ENCODE measurements at places on chromosomes 2 and 18.

GRCh38 chr2:230012267-230012884, 56.3 kb downstream of the SLC16A14 start:
- DNase-seq = no peak

GRCh38 chr2:127365211-127365643, 22.5 kb downstream of the MAP3K2 start:
- no peak for DNase-seq

DNA sequence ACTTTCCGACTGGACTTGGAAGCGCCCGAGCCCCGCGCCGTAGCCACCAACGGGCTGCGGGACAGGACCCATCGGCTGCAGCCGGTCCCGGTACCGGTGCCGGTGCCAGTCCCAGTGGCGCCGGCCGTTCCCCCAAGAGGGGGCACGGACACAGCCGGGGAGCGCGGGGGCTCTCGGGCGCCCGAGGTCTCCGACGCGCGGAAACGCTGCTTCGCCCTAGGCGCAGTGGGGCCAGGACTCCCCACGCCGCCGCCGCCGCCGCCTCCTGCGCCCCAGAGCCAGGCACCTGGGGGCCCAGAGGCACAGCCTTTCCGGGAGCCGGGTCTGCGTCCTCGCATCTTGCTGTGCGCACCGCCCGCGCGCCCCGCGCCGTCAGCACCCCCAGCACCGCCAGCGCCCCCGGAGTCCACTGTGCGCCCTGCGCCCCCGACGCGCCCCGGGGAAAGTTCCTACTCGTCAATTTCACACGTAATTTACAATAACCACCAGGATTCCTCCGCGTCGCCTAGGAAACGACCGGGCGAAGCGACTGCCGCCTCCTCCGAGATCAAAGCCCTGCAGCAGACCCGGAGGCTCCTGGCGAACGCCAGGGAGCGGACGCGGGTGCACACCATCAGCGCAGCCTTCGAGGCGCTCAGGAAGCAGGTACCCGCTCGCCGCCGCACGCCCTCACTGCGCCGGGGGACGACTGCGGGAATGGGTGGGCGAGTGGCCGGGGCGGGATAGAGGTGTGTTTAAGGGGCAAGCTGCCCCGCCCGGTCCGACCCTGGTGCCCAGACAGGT, 713 bp downstream of the ATOH8 start:
- no peak for DNase-seq

- peak; percentile 36 for DNase-seq
These were observed 51.4 kb downstream of the KIF5C start for GRCh38 chr2:148926291-148926961.

- no peak for DNase-seq
These were observed 33.6 kb downstream of the HPCAL1 start for GRCh38 chr2:10336283-10336682.

DNA sequence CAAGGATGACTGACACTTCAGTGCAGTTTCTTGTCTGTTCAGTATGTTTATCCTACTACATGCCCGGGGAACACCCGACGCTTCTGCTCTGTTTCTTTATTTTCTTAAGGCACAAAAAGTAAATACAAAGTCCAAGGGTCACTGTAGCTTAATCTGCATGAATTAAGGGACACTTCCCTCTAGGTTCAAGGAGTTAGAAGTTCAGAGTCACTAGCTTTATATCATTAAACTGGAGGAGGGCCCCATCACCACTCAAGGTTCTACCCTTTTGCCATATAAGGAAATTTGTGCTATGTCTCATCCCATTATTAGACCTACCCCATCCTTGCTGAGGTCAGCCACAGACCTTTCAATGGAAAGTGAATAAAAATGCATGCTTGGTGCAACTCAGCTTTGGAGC, 27.6 kb upstream of the RMDN2 start:
- no peak for DNase-seq

- peak; percentile 9 for DNase-seq
These were observed 68.7 kb downstream of the MTHFD2 start for GRCh38 chr2:74267068-74267467.
